AML-193 (cell line): ENCODE measurements at places on chromosomes 6 and 20.

- DNase-seq, result no peak
Observed at GRCh38 chr6:21176197-21176596, 417.4 kb upstream of the SOX4 start.

GRCh38 chr6:129662406-129662766, 47.6 kb downstream of the ARHGAP18 start:
- no peak for DNase-seq

GRCh38 chr20:47620808-47621805, 119.4 kb downstream of the NCOA3 start:
- peak; percentile 55 for DNase-seq

- no peak for DNase-seq
Observed at GRCh38 chr20:44711237-44711636, 3.9 kb upstream of the CCN5 start.

DNA sequence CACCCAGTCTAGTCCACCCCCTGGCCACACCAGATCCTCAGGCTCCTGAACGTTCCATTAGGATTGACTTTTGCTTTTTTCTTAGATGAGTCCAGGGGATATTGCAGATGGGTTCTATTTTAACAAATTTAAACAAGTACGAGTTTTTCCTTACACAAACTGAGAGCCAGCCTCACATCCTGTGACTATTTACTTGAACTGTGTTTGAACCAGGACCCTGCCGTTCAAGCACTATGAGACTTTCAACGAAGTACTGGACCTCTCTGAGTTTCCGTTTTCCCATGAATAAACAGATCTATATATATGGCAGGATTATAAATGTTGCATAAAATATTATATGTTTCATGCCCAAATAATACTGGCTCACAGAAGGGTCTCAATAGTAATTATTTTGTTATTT, 1.4 kb upstream of the METTL24 start:
- DNase-seq, result no peak

DNA sequence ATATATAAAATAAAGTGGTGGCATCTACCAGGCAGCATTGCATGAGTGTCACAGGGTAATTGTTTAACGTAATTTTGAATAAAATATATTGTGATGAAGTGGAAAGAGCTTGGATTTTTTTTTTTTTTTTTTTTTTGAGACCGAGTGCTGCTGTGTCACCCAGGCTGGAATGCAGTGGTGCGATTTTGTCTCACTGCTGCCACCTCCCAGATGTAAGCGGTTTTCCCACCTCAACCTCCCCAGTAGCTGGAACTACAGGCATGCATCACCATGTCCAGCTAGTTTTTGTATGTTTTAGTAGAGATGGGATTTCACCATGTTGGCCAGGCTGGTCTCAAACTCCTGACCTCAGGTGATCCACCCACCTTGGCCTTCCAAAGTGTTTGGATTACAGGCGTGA, 81.1 kb upstream of the SMIM8 start:
- no peak for DNase-seq
